RCC 7860 (cell line): ENCODE measurements at places on chromosomes 12 and 14.

DNA sequence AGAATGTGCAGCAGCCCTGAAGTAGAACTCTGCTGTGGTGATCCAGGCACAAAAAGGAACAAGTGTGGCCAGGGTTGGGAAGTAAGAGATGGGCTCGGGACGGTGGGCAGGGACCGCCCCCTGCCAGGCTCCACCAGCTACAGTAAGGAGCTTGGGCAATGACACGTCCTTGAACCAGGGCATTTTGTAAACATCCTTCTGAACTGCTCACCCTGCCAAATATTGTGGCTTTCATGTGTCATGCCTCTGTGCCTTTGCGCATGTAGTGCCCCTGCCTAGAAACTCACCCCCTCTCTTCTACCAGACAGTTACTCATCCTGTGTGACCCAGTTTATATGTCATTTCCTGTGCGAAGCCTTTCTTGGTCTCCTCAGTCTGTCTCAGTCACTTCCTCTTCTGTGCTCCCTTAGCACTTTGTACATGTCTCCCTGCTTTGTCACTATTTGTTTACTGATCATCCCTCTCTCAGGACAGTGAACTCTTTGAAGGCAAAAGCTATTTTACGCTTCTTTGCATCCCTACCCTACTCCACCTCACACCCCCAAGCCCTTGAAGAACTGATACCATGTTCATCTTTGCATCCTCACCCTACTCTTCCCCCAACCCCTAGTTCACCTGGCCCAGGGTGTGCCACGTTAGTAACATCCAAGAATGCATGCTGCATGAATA, 108.9 kb upstream of the PLEKHG7 start:
- peak; percentile 95 for DNase-seq

DNA sequence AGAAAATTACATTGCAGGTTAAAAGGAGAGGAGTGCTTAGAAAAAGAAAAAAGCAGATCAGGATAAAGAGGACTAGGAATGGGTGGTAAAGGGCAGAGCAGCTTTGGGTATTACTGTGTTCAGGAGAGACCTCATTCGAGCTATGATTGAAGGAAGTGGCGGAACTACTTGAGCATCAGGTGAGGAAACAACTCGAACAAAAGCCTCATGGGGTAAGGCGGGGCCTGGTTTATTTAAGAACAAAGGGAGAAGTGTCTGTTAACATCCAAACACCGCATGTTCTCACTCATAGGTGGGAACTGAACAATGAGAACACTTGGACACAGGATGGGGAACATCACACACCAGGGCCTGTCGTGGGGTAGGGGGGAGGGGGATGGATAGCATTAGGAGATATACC, 444.6 kb upstream of the CCDC196 start:
- DNase-seq = no peak

DNA sequence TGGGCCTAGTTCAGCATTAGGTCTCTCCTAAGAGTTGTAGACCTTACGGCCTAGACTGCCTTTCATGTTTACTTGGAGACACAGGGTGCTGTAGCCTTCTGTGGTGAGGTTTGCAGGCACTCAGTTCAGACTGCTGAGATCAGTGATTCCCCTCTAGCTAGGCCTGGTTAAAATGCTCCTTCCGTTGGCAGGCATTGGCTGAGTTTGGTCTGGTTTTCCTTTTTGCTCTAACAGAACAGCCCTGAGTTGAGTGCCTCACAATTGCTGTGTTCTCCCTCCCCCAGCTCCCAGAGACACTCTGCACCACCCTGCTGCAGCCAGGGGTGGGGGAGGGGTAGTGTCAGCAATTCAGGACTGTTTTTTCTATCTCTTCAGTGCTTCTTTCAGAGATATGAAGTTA, 178.9 kb upstream of the DYRK2 start:
- no peak for DNase-seq

DNA sequence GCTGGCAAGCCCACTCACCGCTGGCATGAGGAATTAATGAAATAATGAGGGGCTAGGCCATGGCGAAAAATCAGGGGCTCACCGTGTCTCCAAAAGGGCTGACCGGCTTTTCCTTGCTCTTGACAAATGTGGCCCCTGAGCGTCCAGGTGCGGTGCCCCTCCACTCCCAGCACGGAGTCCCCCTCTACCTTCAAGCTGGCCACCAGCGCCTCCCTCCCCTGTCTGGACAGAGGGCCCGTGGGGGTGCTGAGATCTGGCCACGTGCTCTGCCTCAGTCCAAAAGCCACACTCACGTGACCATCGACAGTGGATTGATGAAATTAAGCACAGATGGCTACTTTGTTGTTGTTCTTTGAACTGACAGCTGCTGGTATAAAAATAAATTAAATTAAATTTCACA, 78.8 kb upstream of the BCL11B start:
- no peak for DNase-seq

- no peak for DNase-seq
These were observed 25.9 kb downstream of the SSH1 start for GRCh38 chr12:108831309-108831991.

DNA sequence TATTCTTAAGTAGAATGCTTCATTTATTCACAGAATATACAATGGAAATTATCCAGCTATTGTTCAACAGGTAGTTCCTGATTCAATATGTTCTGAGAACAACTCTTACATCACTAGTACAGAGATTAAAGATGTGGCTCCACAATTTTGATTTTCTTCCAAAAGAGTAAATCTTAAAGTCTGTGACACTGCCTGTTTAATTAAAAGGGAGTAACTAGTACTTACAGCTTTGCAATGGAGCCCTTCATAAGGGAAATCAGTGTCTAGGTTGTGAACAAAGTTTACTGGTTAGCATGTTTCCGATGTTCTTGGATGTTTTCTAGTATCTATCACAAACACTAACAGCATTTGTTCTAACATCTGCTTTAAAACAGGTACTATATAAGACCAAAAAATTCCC, 30.8 kb downstream of the MIA2 start:
- no peak for DNase-seq

DNA sequence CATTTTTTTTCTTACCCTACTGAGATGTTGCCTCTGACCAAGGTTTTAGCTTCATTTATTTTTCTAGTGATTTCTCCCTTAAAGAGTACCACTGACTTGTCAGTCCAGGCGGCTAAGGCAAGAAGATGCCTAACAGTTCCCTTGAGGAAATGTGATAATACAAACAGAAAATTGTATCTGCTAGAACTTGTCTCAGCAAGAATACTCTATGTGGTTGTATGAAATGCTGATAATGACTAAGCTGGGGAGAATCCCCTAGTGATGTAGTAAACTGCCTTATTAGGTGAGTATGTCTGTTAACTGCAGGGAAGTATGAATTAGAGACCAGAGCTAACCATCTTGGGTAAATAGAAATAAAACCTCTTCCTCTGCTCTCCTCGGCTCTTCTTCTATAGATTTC, 6.7 kb downstream of the C12orf54 start:
- no peak for DNase-seq

GRCh38 chr12:53061404-53062010, 11.6 kb downstream of the TNS2 start:
- no peak for DNase-seq

GRCh38 chr12:112824701-112825100, 33.2 kb downstream of the RPH3A start:
- DNase-seq = no peak

- DNase-seq = no peak
These were observed 36.3 kb upstream of the FAM222A start for GRCh38 chr12:109677279-109677691.

DNA sequence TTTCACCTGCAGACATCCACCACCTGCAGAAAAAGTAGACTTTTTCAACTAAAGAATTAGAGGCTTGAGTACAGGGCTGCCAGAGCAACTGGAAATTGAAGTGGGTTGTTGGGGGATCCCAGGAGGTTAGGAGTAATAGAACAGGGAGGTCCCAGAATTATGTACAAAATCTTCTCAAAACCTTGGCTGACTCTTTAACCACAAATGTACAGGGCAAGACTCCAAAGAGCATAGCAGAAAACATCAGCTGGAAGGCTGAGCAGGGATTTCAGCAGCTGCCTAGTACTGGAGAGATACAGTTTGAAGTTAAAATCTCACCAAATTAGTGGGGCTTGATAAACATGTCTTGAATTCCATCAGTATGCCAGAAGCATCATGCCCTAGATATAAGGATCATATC, 191.6 kb downstream of the CRADD start:
- DNase-seq = no peak

GRCh38 chr12:43011383-43011926, 421.9 kb upstream of the PRICKLE1 start:
- no peak for DNase-seq

- no peak for DNase-seq
These were observed 19.4 kb downstream of the SLC25A21 start for GRCh38 chr14:37153005-37153404.

GRCh38 chr12:42985506-42985905, 396.0 kb upstream of the PRICKLE1 start:
- no peak for DNase-seq

DNA sequence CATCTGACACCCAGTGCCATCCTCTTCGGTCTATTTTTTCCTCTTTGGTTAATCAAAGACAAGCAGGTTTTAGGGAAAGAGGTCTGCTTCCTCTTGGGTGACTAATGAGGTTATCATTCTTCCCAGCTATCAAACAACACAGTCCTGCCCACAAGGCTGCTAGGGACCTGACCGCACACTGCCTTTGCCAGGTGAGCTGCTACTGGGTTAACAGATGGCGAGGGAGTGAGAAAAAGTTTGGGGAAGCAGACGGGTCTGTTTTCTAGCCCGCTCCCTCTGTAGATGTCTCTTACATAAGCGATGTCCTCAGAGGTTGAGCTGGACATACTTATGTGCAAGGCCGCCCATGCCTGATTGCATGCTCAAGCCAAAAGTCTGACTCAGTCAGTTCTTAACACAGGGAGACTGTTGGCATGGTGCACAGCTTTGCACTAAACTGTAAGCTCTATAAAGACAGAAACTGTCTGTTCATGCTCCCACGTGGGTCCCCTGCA, 94.1 kb downstream of the SLC15A4 start:
- DNase-seq = peak; percentile 68

DNA sequence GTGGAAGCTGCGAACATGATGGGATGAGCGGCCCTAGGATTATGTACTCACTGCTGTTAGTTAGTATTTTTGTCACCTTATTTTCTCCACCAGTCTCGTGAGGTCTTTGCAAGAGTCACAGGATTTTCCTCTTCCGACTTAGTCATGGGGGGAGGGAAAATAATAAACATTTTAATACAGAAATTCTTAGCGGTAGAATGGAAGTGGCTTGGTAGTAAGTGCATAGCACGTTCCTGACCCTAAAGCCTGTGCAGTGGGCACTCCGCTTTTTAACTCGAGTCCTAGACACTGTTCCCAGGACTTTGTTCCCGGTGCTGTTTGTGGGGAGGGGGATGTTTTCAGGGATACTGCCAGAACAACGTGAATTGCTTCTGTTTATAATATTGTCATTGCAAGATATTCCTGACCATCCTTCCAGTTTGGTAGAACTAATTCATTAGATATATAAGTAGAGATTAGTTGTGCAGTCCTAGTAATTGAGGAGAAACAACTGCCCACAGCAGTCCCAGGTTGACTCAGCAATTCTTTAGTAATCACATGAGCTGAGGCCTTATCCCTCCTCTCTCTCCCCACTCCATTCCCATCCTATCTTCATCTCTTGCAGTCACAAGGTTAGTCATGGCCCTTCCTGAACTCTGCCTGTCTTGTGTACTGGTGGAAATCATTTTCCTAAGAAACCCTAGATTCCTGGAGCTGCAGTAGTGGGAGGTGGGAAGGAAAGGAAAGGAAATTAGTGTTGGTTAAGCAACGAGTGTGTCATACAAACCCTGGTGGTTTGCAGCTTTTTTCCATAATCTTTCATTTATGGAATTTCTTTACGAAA, 799 bp downstream of the SLC38A6 start:
- peak; percentile 68 for DNase-seq

- no peak for DNase-seq
These were observed 1.9 kb upstream of the DHRS4 start for GRCh38 chr14:23951590-23952201.

DNA sequence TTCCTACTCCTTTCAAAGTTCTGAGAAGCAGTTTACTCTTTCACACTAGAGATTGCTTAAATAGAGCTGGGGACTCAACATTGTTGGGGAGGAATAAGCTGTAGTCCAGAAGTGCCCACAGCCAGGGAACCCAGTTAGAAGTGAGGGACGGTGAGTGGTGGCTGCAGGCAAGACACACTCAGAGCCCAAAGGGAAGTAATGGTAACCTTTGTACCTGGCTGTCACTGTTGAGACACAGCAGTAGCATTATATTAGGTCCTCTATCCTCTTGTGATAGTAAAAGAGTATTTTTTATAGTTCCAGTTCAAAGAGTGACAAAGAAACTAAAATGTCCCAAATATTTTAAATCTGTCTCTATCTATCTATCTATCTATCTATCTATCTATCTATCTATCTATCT, 263.3 kb downstream of the TTC6 start:
- DNase-seq = no peak

GRCh38 chr12:65925626-65926025, 101.3 kb downstream of the HMGA2 start:
- no peak for DNase-seq

DNA sequence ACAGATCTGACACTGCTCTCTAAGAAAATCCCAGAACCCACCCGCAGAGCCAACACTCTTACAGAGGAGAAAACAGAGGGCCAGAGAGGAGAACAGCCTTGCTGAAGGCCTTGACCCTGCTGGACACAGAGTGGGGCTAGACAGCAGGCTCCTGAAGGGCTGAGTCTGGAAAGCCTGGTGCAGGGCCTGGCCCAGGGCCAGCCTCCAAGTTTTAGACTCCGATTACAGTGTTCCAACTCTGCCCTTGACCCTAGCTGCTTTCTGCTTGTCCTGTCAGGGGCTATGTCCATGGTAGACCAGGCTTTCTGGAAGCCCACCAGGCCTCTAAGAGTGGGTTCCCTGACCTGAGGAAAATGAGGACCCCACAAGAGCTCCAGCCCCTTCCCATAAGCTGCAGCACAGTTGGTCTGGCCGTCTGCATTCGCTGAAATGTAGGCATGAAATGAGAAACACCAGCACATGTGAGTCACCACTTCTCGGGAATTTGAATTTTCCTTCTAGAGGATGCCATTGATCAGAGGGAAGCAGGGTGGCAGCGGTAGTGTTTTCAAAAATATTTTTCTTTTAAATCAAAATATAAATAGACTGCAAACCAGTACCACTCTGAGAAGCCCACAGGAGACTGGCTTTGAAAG, 154.4 kb downstream of the CALM1 start:
- DNase-seq = no peak

- DNase-seq = no peak
These were observed 742.5 kb upstream of the MDGA2 start for GRCh38 chr14:48417715-48418500.

GRCh38 chr12:118050972-118051910, 9.7 kb downstream of the WSB2 start:
- DNase-seq = no peak

- no peak for DNase-seq
These were observed 237.7 kb downstream of the TRHDE start for GRCh38 chr12:72509891-72510290.

- no peak for DNase-seq
These were observed 5.0 kb downstream of the CRIP2 start for GRCh38 chr14:105479431-105480158.

DNA sequence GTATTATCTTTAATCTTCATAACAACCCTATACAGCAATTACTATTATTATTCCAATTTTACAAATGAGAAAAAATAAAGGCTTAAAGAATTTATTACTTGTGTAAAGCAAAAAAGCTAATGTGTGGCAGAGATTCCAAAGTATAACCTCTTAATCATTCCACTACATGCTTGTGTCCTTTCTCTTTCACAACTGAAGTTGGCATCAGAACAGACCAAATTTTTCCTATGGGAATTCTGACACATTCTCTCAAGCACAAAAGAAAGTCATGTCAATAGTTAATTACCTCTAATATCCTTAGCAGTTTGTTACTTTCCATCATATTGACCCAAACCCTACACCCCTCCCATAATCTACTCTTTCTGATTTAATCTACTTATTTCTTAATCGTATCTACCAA, 86.7 kb downstream of the BCL2L14 start:
- no peak for DNase-seq
